ENCODE measurements at places on chromosomes 16 and 17. TPM values are rescaled to one million over a fixed set of nuclear protein-coding genes. Genes with fewer than 3 reads are reported as not detected.

HOXB13 gene
- total RNA-seq: not detected

RAB40C gene
- total RNA-seq: 21.4 TPM

CCDC200 gene
- total RNA-seq: 0.30 TPM

KRTAP4-11 gene
- not detected for total RNA-seq

SSTR5 gene
- total RNA-seq: not detected

TPPP3 gene
- total RNA-seq: 29.1 TPM

G6PC1 gene
- not detected for total RNA-seq

FBXW10B gene
- total RNA-seq: 0.60 TPM

AURKB gene
- 1.7 TPM for total RNA-seq

RAB37 gene
- 0.45 TPM for total RNA-seq

DNA sequence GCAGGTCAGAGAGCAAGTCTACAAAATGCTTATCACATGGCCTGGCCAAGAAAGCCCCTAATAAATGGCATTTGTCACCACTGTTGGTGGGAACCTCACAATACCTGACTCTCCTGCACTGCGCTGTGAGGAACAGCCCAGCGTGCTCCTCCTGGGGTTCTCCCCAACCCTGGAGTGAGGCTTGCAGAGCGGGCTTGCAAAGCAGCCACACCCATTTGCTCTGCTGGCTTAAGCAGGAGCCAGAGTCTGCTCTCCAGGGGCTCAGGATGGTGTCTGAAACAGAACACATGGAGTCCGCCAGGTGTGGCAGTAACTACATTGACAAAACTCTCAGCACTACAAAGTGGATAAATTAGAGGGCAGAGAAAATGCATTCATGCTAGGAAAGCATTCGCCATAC, 331.0 kb upstream of the CCL2 start:
- no peak overlapping the region for H3K4me3 ChIP-seq
- DNase-seq: no peak
- no peak overlapping the region for H3K27ac ChIP-seq
- no peaks in the 10 kb centered on the region for H3K4me1 ChIP-seq
- H3K36me3 ChIP-seq: no peaks in the 10 kb centered on the region

GRCh38 chr16:2720719-2721633, 952 bp upstream of the PRSS27 start:
- H3K4me1 ChIP-seq: no peaks in the 10 kb centered on the region
- peak; percentile 89 for DNase-seq
- no peak overlapping the region for H3K27ac ChIP-seq
- peak overlapping the region; percentile 54 for H3K4me3 ChIP-seq
- no peaks in the 10 kb centered on the region for H3K27me3 ChIP-seq

- peaks cover 15% of the 10 kb centered on the region for H3K4me1 ChIP-seq
- H3K27me3 ChIP-seq: no peaks in the 10 kb centered on the region
Observed at GRCh38 chr17:77963441-77963840, 4.9 kb downstream of the TNRC6C start.

DNA sequence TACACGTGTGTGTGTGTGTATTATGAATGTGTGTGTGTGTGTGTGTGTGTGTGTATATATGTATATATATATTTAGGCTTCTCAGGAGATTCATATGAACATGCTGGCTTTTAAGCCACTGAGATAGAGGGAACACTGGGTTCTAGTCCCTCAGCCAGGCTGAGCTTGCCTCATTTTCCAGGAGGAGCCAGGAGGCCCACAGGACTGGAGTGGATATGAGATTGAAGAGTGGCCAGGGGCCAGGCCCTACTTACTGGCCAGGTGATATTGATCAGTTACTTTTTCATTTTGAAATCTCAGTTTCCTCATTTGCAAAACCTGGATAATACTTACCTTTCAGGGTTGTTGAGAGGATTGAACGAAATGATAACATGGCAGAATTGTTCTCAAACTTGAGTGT, 5.8 kb downstream of the PCTP start:
- H3K4me1 ChIP-seq: peaks cover 3% of the 10 kb centered on the region
- no peak overlapping the region for H3K4me3 ChIP-seq
- no peaks in the 10 kb centered on the region for H3K36me3 ChIP-seq
- no peak overlapping the region for H3K27ac ChIP-seq
- H3K27me3 ChIP-seq: no peaks in the 10 kb centered on the region
- DNase-seq: no peak

DNA sequence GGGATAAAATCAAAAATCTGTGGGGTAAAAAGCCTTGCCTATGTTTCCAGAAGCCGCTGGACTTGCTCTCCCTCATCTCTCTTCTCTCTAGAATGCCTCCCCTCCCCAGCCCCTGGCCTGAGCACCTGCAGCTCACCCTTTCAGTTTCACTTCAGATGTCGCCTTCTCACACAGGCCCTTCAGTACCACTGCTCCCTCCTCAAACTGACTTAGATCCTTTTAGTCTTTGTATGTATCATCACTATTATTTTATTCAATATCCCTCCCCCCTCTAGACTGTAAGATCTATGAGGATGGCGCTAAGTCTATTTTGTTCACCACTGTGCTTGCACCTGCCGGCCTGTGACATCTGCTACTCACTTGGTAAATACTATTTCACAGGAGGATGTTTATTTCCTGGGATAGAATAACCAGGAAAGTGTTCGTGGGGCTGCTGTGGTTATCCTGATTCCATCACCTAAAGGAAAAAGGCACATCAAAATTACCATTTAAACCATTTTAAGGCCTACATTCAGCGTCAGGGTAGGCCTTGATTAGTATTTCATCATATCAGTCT, 122.3 kb downstream of the MRTFB start:
- H3K27ac ChIP-seq: no peak overlapping the region
- no peaks in the 10 kb centered on the region for H3K27me3 ChIP-seq
- no peak for DNase-seq
- H3K4me3 ChIP-seq: no peak overlapping the region
- H3K36me3 ChIP-seq: no peaks in the 10 kb centered on the region
- peaks cover 1% of the 10 kb centered on the region for H3K4me1 ChIP-seq

GRCh38 chr16:85753559-85753958, 2.7 kb upstream of the C16orf74 start:
- H3K27me3 ChIP-seq: no peaks in the 10 kb centered on the region
- no peak overlapping the region for H3K27ac ChIP-seq
- peaks cover 5% of the 10 kb centered on the region for H3K4me1 ChIP-seq
- no peak overlapping the region for H3K4me3 ChIP-seq
- DNase-seq: no peak

- no peak overlapping the region for H3K4me3 ChIP-seq
- DNase-seq: no peak
- H3K36me3 ChIP-seq: no peaks in the 10 kb centered on the region
- H3K27me3 ChIP-seq: no peaks in the 10 kb centered on the region
Observed at GRCh38 chr16:35798885-35799426, 2339.5 kb downstream of the TP53TG3F start.

GRCh38 chr17:11097121-11097520, 143.9 kb upstream of the SHISA6 start:
- no peaks in the 10 kb centered on the region for H3K27me3 ChIP-seq
- no peaks in the 10 kb centered on the region for H3K4me1 ChIP-seq
- no peaks in the 10 kb centered on the region for H3K36me3 ChIP-seq
- DNase-seq: no peak
- H3K27ac ChIP-seq: no peak overlapping the region

DNA sequence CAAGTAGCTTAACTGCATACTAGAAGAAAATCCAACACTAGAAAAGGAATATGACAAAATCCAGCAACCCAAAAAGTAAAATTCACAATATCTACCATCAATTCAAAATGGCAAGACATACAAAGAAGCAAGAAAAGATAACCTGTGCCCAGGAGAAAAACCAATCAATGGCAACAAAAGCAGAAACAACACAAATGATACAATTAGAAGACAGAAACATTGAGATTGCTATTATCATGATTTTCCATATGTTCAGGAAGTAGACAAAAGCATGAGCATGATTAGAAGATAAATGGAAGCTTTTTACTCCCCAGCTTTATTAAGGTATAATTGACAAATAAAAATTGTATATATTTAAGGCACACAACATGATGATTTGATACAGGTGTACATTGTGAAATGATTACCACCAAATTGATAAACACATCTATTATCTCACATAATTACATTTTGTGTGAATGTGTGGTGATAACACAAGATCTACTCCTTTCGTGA, 117.3 kb downstream of the CA10 start:
- no peaks in the 10 kb centered on the region for H3K27me3 ChIP-seq
- H3K4me1 ChIP-seq: no peaks in the 10 kb centered on the region
- H3K27ac ChIP-seq: no peak overlapping the region
- no peaks in the 10 kb centered on the region for H3K36me3 ChIP-seq

- no peak for DNase-seq
- H3K4me3 ChIP-seq: no peak overlapping the region
- no peak overlapping the region for H3K27ac ChIP-seq
Observed at GRCh38 chr17:57569021-57569420, 176.1 kb downstream of the CCDC182 start.

DNA sequence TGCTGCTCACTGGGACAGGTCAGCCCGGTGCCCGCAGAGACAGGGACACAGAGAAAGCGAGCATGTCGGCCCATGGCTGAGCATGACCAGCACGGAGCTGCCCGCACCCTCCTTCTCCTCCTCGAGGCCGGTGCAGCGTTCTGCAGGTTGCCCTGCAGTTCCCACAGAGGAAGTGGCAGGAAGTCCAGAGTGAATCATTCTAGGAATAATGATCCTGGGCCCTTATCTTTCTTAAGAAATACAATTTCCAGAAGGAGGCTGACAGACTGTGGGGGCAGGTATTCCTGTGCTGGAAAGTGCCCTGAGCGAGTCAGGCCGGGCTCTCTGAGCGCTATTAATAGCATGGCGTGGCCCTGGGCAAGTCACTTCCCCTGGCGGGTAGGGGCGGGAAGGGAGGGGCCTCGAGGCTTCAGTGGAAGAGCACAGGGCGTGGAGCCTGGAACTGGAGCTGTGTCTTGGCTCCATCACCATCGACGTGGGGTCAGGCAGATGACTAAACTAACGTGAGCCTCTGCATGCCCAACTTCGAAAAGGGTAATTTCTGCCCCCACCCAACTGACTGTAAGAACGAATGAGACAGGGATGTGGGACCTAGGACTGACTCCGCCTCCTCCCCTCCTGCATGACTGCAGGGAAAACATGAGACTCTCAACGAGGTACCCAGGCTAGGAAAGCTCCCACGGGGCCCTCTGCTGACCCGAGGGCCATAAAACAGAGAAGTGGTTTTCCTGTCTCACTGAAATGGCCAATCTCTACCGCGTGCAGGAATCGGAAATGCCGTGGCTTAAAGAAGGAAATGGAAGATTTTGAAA, 9.8 kb downstream of the TMEM204 start:
- peaks cover 11% of the 10 kb centered on the region for H3K4me1 ChIP-seq
- no peak for DNase-seq
- H3K27ac ChIP-seq: no peak overlapping the region
- no peak overlapping the region for H3K4me3 ChIP-seq

- H3K27me3 ChIP-seq: no peaks in the 10 kb centered on the region
- H3K36me3 ChIP-seq: no peaks in the 10 kb centered on the region
- H3K27ac ChIP-seq: no peak overlapping the region
- DNase-seq: no peak
- no peaks in the 10 kb centered on the region for H3K4me1 ChIP-seq
Observed at GRCh38 chr16:86346034-86346433, 164.3 kb upstream of the FOXF1 start.

DNA sequence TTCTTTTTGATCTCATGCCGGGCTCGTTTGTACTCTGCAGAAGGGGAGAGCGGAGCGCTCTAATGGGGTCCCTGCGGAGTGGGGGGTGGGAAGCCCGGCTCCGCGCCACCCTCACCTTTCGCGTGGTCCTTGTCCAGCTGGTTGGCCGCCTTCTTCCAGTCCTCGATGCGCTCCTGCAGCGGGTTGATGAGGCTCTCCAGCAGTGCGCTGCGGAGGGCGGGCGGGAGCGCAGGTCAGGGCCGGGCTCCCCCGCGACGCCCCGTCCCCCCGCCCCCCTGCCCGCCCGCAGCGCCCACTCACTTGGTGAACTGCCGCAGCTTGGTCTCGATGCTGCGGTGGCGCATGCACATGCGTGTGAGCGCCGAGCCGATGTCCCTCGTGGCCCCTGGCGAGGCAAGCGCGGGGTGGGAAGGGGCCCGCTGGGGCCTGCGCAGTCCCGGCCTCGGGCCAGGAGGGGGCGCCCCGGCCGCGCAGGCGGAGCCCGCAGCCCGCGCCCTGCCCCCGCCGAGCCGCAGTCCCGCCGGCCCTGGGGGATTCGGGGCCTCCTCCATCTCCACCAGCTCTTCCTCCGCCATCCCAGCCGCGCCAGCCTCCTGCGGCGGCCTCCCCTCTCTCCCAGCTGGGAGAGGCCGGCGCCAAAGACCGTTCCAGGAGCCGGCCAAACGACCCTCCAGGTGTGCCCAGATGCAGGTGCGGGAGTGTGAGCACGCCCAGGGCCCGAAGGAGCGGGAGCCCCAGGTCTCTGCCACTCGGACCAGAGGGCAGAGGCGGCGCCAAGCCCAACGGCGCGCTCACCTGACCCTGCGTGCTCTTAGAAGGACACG, 6.0 kb downstream of the MTSS2 start:
- peaks cover 33% of the 10 kb centered on the region for H3K4me1 ChIP-seq
- no peaks in the 10 kb centered on the region for H3K36me3 ChIP-seq
- H3K4me3 ChIP-seq: no peak overlapping the region

- no peak overlapping the region for H3K27ac ChIP-seq
- peak overlapping the region; percentile 59 for H3K4me3 ChIP-seq
- no peaks in the 10 kb centered on the region for H3K27me3 ChIP-seq
Observed at GRCh38 chr17:39688475-39688835, 598 bp upstream of the PGAP3 start.

GRCh38 chr17:66849851-66850580, 15.1 kb downstream of the CACNG5 start:
- H3K4me3 ChIP-seq: no peak overlapping the region
- H3K27me3 ChIP-seq: no peaks in the 10 kb centered on the region
- no peak for DNase-seq
